Karpas-422 (cell line): ENCODE measurements at places on chromosomes 4 and X.
A peak's percentile ranks its signal among the peaks of the same experiment; 100 is the strongest.

DNA sequence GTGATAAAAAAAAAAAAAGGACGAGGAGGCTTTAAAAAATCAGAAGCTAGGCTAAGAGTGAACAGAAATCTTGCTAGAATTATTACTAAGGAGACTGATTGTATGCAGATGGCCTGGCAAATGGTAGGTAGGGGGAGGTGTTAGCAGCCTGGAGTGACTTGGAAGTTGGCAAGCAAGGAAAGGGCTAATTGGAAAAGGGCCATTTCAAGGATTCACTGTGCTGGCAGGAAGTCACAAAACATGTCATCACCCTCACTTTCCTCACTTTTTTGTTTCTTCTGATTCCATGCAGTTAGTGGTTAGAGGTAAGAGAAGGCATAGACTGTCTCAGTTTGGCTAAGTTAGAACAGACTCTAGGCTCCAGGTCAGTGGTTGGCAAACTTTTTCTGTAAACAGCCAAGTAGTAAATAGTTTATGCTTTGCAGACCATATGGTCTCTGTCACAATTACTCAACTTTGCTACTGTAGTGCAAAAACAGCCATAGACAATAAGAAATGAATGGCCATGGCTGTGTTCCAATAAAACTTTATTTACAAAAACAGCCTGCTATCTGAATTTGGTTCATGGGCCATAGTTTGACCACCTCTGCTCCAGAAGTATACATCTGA is 646.5 kb upstream of the ACTRT1 start:
- DNase-seq = no peak

DNA sequence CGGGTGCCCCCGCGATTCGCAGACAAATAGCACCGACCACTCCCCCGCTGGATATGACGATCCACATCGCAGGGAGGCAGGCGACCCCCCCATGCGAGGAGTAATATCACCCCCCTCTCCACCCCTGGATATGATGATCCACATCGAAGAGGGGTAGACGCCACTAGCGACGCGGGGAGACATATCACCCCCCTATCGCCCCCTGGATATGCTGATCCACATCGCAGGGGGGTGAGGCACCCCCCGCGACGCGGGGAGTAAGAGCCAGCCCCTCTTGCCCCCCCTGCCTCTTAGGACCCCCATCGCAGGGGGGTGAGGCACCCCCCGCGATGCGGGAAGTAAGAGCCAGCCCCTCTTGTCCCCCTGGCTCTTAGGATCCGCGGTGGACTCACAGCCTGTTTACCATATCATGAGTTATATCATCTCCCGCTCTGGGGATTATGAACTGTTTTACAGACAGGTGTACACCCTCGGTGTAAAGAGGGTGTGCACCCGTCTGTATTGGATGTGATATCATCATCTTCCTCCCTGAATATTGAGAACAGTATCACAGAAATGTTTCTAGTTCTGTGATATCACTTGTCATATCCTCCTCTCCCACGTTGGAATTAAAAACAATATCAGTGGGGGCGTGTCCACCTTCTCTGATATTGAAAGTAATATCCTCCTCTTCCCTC is 22.7 kb upstream of the DRD5 start:
- no peak for DNase-seq

GRCh38 chr4:145552181-145552822 is 66.9 kb upstream of the MMAA start:
- DNase-seq = no peak

GRCh38 chrX:12282991-12283390 is 144.7 kb downstream of the FRMPD4 start:
- DNase-seq = no peak

DNA sequence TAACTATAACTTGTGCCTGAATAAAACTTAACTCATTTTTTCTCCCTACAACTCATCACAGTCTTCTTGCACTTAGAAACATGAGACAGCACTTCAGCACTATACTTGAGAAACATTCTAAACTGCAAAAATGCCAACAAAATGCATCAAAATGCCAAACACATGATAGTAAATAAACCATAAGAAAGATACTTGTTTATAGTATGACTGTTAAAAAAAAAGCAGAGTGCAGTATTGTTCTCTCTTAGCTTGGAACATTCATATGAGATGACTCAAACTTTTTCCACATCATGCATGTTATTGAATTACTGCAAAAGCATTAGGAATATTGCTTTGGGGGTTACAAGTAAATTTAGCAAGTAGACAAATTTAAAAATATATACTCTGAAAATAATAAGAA is 135.7 kb upstream of the ANXA10 start:
- no peak for DNase-seq

- DNase-seq = no peak
Observed at GRCh38 chr4:47313384-47313783, 150.1 kb downstream of the COMMD8 start.

DNA sequence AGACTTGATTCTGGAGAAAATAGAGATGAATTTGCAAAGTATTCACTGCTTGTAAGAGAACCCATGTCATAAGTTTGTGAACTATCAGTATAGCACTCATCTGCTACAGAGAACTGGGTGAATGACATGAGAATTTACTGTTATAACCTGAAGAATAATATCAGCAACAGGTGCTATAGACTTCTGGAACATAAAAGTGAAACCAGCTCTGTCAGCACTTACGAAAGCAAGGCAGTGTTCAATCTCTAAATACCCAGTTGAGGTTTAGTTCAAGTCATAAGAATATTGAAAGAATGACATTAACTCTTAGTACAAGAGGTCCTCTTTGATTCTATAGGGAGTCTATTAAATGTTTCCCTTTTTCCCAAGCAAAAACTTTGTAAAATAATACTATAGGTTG is 232.9 kb upstream of the ANKRD50 start:
- no peak for DNase-seq

DNA sequence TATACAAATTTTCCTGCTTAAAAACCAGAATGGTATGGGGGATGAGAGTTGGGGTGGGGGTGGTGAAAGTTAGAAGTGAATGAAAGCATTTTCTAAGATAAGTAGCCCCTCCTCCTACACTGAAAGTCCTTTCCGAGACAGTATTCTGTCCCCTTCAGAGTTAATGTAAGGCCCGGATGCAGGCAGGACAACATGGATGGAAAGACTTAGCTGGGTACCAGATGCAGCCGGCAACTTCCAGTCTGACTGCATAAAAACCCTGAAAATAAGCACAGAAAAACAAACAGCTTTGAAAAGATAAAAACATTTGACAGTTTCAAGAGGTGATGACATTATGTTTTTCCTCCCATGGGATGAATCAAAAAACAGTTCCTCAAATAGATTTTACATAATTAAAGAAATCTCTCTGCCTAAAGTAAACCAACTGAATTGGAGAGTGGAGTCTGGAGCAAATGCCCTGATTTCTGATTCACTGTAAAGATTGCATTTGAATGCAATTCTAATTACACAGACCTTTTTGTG is 196.3 kb downstream of the GPAT3 start:
- no peak for DNase-seq

GRCh38 chrX:107396783-107397182 is 52.7 kb upstream of the FRMPD3 start:
- no peak for DNase-seq

- DNase-seq = no peak
Observed at GRCh38 chrX:43706786-43707370, 50.8 kb downstream of the MAOA start.

- peak; percentile 74 for DNase-seq
Observed at GRCh38 chrX:153662266-153662665, 11.3 kb downstream of the PNCK start.

GRCh38 chrX:136115126-136115903 is 32.0 kb upstream of the FHL1 start:
- no peak for DNase-seq

GRCh38 chrX:120367402-120368109 is 5.7 kb downstream of the ATP1B4 start:
- DNase-seq = peak; percentile 10

DNA sequence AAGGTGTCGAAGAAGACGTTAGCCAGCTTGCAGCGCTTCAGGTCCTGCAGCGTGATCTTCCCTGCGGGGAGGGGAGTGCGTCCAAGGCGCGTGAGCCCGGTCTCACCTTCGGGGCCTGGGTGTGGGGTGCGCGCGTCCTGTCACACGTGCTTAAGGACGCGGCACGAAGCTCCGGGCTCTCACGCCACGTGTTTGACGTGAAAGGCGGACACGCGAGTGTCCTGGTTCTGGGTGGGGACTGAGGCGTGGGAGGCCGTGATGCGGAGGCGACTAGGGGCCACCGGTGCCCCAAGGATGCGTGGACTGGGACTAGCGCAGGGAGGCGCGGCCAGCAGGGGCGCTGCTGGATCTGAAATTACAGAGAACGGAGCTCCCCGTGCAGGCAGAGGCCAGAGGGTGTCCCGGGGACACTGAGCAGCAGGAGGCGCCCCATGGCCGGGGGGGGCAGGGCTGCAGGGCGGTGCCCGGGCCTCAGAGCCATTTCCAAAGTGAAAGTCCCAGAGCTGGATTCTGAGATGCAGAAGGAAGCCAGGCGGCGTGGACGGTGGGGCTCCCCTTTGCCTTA is 20.3 kb upstream of the GTPBP6 start:
- no peak for DNase-seq

DNA sequence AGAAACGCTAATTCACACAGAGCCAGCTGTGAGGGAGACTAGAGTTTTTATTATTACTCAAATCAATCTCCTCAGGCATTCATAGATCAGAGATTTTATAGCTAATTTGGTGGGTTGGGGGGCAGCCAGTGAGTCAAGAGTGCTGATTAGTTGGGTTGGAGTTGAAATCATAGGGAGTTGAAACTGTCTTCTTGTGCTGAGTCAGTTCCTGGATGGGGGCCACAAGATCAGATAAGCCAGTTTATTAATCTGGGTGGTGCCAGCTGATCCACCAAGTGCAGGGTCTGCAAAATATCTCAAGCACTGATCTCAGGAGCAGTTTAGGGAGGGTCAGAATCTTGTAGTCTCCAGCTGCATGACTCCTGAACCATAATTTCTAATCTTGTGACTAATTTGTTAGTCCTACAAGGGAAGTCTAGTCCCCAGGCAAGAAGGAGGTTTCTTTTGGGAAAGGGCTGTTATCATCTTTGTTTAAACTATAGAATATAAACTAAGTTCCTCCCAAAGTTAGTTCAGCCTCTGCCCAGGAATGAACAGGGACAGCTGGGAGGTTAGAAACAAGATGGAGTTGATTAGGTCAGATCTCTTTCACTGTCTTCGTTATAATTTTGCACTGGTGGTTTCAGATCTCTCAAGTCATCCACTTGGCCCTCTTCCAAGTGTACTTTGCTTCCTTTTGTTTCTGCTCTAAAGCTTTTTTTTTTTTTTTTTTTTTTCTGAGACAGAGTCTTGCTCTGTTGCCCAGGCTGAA is 5.4 kb upstream of the NAA11 start:
- no peak for DNase-seq

- no peak for DNase-seq
Observed at GRCh38 chrX:3346501-3347259, at the start of gene MXRA5. Gene MXRA5 (minus strand): TSS chrX:3346652. CDS start chrX:3343833, 2,819 bp downstream.

GRCh38 chr4:80035336-80035735 is 37.7 kb downstream of the ANTXR2 start:
- DNase-seq = no peak

GRCh38 chr4:166538491-166539005 is 665.5 kb downstream of the TLL1 start:
- no peak for DNase-seq

GRCh38 chr4:29972121-29972520 is 748.0 kb upstream of the PCDH7 start:
- DNase-seq = no peak

- DNase-seq = no peak
Observed at GRCh38 chr4:59704616-59705015, 1495.5 kb upstream of the ADGRL3 start.

GRCh38 chr4:48329976-48330375 is 11.4 kb upstream of the SLAIN2 start:
- DNase-seq = no peak

GRCh38 chr4:113222471-113222870 is 173.0 kb downstream of the ANK2 start:
- no peak for DNase-seq

DNA sequence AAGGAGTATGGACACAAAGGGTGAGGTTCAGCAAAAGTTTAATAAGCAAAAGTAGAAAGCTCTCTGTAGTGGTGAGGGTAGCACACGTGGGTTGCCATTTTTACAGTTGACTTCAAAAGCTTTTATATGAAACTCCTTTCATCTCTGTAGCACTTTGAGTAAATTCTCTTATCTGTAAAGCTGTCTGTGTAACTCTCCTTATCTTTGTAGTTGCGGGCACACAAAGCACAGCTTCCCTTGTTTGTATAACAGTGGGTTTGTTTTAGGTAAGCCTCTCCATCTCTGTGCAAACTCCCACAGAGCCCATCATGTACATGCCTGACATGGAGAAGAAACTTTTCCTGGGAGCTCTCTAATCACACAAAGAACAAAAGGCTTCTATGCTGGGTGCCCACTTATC is 325.9 kb upstream of the PABPC5 start:
- no peak for DNase-seq

GRCh38 chr4:108272561-108272960 is 103.8 kb upstream of the LEF1 start:
- DNase-seq = no peak

- DNase-seq = no peak
Observed at GRCh38 chr4:125801373-125801772, 486.6 kb downstream of the FAT4 start.

DNA sequence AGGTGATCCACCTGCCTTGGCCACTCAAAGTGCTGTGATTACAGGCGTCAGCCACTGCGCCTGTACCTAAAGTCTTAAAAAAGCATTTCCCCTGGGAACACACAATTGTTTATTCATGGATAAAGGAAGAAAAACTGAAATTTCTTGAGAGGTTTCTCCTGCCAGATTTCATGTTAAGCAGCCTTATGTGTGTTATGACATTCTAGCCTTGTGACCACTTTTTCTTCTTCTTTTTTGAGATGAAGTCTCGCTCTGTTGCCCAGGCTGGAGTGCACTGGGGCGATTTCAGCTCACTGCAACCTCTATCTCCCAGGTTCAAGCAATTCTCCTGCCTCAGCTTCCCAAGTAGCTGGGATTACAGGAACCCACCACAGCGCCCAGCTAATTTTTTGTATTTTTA is 57.8 kb upstream of the PLAC8 start:
- DNase-seq = no peak

- no peak for DNase-seq
Observed at GRCh38 chr4:13415068-13415785, 68.9 kb downstream of the RAB28 start.

GRCh38 chr4:73387552-73387951 is 16.5 kb upstream of the ALB start:
- no peak for DNase-seq

DNA sequence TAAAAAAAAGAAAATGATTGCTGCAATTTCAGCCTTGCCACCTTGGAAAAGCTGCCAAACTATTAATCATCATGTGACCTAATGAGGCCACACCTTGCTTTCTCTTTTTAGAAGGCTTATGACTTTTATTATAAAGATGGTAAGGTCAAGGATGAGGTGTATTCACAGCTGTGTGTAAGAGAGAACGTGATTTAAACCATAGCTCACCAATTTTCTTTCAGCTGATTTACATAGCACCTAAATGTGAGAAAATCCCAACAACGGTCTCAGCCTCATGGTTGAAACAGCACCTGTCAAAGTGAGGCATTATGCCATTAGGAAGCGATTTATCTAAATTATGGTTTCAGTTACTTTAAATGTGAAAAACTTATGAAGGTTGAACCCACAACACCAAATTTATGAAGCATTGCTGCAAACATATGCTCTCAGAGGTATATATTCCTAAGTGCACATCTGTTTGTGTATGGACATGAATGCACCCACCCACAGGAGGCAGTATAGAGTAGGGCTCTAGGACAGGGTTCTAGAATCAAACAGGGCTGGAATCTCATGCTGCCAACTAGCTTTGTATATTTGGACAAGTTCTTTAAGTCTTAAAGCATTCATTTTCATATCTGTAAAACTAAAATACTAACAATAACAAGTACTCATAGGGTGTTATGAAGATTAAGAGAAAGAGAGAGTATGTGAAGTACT is 40.7 kb downstream of the ANXA3 start:
- peak; percentile 56 for DNase-seq
